ENCODE measurements at places on chromosomes 1 and 21. TPM values are rescaled to one million over a fixed set of nuclear protein-coding genes. Genes with fewer than 3 reads are reported as not detected.

DNA sequence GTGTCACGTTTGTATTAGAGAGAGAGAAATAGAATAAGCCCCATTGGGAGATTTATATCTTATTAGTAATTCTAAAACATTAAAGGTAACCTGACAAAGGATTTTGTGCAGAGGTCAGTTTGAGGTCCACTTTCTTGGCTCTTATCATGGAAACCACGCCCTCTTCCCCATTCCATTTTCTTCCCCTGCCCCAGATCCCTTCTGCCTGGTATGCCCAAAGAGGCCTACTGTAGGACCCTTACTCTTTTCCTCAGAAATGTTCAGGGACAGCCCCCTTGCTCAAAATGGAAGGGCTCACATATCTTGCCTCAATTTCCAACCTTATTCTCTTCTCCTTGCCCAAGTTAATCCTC, 9.6 kb downstream of the CCDC185 start:
- no peak for DNase-seq

GRCh38 chr21:39651206-39651605, 38.5 kb downstream of the B3GALT5 start:
- no peak for DNase-seq

DNA sequence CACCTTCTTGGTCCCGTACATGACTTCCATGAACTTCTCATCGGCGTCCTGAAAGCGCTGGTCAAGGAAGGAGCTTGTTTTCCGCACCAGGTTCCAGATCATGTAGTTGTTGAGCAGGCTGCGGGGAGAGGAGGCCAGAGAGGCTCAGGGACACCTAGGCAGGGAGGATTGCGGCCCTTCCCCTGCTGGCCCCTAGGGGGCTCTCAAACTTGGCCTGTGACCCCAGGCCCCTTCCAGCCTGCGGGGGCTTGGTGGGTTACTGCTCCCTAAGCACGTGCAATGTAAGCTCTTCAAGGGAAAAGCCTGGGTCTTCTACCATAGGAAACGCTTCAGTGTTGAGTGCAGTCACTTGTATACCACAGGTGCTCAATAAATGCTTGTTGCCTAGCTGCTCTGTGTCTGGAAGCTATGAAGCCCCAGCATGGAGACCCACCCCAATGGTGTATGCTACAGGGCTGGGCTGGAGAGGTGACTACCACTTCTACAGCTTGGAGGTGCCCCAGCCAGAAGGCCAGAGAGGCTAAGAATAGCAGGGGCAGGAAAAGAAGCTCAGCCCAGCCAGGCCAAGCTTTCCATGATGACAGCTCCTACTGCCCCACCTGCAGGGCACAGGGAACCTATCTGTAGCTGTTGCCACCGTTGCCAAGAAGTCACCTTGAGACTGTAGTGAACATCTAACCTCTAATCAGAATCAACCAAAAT, 45.1 kb downstream of the ECE1 start:
- no peak for DNase-seq

Gene OPTC
- total RNA-seq, result not detected
